A549 (cell line): ENCODE measurements at places on chromosomes 12 and 14. TPM values are rescaled to one million over a fixed set of nuclear protein-coding genes. Genes with fewer than 3 reads are reported as not detected.

GRCh38 chr12:104280717-104281458 is 22.7 kb upstream of the EID3 start:
- peak; percentile 67 for DNase-seq

DNA sequence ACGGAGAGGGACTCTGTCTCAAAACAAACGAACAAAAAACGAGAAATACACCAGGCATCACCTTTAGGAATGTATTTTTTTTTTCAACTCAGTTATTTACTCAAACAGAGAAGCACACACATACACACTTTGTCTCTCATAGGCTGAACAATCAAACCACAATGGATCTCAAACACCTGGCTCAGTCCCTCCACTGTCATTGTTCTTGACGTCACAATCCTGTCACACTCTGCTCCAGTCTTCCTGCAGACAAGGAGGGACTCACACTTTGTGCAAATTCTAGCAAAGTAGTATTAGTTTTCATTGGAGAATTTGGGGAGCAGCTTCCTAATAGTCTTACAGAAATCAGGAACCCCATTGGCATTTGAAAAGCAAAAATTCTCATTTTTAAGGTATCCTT is 727.8 kb downstream of the BCL11B start:
- no peak for DNase-seq

- DNase-seq, result peak; percentile 56
Measured at GRCh38 chr14:100237735-100238418, 1.1 kb upstream of the YY1 start.

DNA sequence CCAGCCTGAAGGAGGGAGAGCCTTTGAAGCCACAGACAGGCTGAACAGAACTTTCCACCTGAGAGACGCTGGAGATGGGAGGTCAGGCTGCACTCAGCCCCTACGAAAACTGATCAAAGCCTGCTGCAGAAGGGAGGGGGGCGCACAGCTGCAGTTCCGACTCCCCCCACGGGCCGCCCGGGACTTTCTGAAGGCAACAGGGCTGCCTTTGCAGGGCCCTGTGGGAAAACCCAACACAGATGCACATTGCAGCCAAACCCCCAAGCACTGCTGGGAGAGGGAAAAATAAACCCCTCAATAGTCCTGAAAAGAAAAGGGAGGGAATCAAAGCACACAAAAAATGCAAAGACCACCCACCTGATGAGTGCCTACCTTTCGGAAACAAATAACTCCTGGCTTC is 290.6 kb downstream of the ZFP36L1 start:
- no peak for DNase-seq

DNA sequence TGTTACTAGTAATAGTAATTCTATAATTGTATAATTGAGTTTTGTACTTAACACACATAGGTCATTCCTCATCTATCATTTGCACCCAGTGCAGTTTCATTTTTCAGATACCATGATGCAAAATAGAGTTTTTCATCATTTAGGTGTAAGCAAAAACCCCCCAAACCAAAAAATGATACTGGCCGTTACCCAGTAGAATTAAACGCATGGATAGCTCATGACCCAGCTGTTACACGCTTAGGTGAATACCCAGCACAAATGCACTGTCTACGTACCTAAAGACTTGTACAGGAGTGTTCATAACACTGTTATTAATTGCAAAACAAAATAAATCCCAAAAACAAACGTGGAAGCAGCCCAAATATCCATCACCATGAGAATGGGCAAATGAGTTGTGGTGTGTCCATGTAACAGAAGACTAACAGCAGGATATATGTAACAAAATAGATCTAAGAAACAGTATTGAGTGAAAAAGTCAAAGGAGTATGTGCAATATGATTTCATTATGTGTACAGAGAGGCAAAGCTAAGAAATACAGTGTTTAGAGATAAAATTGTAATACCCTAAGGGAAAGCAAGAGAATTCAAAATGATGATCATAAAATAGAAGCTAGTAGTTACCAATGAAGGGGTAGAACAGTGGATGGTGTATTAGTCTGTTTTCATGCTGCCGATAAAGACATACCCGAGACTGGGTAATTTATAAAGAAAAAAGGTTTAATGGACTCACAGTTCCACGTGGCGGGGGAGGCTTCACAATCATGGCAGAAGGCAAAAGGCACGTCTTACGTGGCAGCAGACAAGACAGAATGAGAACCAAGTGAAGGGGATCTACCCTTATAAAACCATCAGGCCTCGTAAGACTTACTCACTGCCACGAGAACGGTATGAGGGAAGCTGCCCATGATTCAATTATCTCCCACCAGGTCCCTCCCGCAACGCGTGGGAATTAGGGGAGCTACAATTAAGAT is 49.8 kb downstream of the EID3 start:
- no peak for DNase-seq

RERGL gene
- polyA plus RNA-seq, result not detected in 3 replicates

OAS1 gene
- polyA plus RNA-seq, result 41.3 to 63.6 TPM (median 48.4 TPM) in 3 replicates

MYH6 gene
- polyA plus RNA-seq, result not detected in 3 replicates
